AG08396 (cell line): ENCODE measurements at places on chromosomes 3 and 15.
A peak's percentile ranks its signal among the peaks of the same experiment; 100 is the strongest.

DNA sequence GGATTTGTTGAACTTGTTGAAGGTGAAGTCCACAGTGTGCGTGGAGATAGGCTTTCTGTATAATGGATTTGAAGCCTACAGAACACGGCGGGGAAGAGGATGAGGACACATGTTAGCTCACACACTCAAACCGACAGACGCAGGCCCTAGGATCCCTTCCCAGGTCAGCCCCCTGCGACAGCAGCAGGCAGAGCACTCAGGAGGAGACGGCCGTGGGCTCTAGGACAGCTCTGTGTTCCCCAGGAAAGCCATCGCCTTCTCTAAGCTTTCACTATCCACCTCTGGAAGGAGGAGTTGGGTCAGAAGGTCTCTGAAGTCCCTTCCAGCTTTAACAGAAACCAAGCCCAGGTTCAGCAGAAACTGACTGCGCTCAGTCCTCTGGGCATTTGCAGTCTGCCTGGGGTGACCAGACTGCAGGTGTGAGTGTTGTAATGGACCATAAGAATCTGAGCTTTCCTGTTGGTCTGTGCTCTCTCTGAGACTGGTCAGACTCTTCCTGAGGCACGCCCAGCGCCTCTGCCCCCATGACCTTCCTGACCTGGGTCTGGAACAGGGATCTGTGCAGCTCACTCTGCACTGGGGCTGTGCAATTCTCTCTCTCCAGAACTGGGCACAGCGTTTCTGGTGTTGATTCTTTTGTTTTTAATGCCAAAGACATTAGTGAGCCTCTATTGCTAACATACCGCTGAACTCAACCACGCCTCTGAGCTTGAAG, 33.5 kb downstream of the UMPS start:
- DNase-seq = no peak

DNA sequence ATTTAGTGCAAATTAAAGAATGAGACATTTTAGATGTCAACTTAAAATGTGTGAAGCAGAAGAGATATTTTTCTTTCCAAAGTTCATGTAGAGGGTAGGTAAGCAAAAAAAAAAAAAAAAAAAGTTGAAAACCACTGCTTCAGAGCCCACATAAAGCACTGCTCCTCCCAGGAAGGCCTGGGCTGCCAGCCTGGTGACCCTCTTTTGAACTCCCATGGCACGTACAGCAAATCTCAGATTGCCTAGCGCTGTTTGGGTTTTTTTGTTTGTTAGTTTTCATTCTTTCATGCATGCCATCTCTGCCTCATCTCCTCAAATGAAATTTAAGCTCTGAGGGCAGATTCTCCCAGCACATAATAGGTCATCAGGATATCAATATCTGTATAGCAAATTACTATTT, 120.1 kb downstream of the SRGAP3 start:
- no peak for DNase-seq

GRCh38 chr3:82130046-82130445, 368.6 kb upstream of the GBE1 start:
- no peak for DNase-seq

GRCh38 chr3:149120051-149120972, 9.1 kb upstream of the HPS3 start:
- DNase-seq = peak; percentile 64

GRCh38 chr15:82951472-82952157, 905 bp downstream of the HOMER2 start:
- peak; percentile 26 for DNase-seq

- DNase-seq = peak; percentile 86
Measured at GRCh38 chr3:173395412-173396181, 1.9 kb upstream of the NLGN1 start.

GRCh38 chr3:196140224-196140623, 58.3 kb upstream of the TFRC start:
- DNase-seq = no peak
